Spleen (tissue), 13 donors: ENCODE measurements at places on chromosomes 3 and 15. TPM values are rescaled to one million over a fixed set of nuclear protein-coding genes. Genes with fewer than 3 reads are reported as not detected.
A peak's percentile ranks its signal among the peaks of the same experiment; 100 is the strongest.

ENTPD3 gene
- total RNA-seq: 4.4 TPM

DNA sequence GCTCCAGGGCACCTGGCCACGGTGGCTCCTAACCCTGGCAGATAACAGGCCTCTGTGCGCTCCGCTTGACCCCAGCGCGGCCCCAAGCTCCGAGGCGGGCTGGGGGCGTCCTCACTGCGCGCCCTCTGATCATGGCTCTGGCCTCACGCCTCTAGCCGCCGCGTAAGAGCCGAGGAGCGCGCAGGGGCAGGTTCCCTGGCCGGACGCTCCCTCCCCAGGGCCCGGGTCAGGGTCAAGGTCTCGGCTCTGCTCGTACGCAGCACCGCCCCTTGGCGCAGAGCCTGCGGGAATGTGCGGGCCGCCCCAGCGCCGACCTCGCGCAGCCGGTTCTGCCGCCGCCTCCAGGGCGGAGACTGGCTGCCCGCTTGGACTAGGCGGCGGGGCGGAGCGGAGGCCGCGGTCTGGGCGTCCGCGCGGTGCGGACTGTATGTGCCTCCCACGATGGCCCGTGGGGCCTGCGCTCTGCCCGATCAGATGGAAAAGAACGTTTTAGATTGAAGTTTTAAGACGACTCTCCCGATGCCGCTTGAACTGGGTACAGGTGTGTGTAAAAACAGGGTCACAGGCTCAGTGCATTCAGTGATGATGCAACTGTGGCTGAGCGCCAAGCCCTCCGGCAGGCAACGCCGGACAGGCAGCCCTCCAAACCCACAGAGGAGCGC, 40.8 kb downstream of the CHST14 start:
- peaks cover 19% of the 10 kb centered on the region for H3K4me1 ChIP-seq
- peak overlapping the region; percentile 44 for H3K27ac ChIP-seq
- peak; percentile 89 for DNase-seq
- H3K4me3 ChIP-seq: peak overlapping the region; percentile 52
- peaks cover 39% of the 10 kb centered on the region for H3K27me3 ChIP-seq
- H3K36me3 ChIP-seq: no peaks in the 10 kb centered on the region

GRCh38 chr3:56889131-56889530, 87.4 kb upstream of the ARHGEF3 start:
- H3K4me1 ChIP-seq: peaks cover 14% of the 10 kb centered on the region
- H3K27ac ChIP-seq: no peak overlapping the region
- H3K4me3 ChIP-seq: no peak overlapping the region
- no peak for DNase-seq

DTWD1 gene
- total RNA-seq: 25.5 TPM

ARHGEF26 gene
- 0.89 TPM for total RNA-seq

UROC1 gene
- total RNA-seq: not detected

TAGLN3 gene
- not detected for total RNA-seq

DNA sequence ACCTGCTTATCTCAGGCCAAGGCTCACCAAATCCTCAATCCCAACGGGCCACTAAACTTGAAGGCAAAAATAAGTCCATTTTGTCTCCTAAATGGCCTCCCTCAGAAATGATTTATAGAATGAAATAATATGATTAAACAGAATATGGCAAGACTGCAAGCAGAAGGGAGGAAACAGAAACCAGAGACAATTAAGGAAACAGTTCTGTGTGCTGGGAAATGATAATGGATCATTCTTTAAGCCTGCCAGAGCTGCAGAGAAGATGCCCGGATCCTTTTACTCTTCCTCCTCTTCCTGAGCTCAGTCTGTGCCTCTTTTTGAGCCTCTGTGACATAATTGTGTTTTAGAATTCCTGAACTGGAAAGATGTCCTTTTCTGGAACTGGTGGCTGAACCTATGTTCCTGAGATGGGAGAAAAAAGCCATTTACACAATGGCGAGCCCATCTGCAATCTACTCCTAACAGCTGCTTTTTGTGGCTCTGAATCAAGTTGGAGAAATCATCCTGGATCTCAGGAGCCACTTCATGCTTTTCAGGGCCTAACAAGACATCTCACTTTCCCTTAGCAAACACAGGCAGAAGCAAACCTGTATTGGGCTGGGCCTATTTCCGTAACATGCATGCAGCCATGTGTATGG, 2.8 kb upstream of the ABHD2 start:
- H3K27me3 ChIP-seq: no peaks in the 10 kb centered on the region
- H3K4me1 ChIP-seq: peaks cover 34% of the 10 kb centered on the region
- H3K27ac ChIP-seq: peak overlapping the region; percentile 36
- no peak for DNase-seq

DNA sequence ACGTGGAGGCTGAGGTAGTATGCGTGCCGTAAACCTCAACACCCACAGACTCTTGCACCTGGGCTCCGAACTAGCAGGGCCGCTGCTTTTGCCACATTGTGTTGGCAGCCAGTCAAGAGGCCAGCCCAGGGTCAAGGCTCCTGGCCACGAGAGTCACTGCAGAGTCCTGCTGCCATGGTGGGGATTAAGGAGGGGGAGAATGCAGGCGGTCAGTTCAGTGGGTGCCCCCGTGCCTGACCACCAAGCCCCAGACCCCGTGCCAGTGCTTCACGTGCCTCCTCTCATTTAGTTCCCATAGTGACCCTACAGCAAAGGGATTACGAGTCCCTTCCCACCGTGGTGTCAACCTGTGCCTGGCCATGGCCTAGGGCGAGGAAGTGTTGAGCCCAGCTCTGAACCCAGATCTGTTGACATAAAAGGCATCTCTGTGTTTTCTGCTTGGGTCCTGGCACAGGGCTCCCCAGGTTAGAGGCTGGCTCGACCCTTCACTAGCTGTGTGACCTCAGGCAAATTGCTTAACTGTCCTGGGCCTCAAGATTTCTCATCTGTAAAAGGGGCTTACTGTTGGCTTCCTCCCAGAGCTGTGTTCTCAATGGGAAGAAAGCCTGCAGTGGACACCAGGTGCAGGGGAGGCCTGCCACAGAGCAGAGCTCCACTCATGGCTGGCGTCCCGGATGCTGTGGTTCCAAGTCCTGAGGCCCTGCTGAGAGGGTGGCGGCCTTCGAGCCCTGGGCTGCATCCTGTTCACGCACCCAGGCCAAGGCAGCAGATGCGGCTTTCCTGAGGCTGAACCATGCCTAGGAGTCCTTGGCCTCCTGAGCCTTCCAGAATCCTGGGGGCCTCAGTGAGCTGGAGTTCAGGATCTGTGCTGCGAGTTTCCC, 32.8 kb downstream of the FBLN2 start:
- no peaks in the 10 kb centered on the region for H3K27me3 ChIP-seq
- H3K4me1 ChIP-seq: peaks cover 16% of the 10 kb centered on the region
- H3K4me3 ChIP-seq: no peak overlapping the region
- H3K36me3 ChIP-seq: no peaks in the 10 kb centered on the region
- no peak overlapping the region for H3K27ac ChIP-seq

DNA sequence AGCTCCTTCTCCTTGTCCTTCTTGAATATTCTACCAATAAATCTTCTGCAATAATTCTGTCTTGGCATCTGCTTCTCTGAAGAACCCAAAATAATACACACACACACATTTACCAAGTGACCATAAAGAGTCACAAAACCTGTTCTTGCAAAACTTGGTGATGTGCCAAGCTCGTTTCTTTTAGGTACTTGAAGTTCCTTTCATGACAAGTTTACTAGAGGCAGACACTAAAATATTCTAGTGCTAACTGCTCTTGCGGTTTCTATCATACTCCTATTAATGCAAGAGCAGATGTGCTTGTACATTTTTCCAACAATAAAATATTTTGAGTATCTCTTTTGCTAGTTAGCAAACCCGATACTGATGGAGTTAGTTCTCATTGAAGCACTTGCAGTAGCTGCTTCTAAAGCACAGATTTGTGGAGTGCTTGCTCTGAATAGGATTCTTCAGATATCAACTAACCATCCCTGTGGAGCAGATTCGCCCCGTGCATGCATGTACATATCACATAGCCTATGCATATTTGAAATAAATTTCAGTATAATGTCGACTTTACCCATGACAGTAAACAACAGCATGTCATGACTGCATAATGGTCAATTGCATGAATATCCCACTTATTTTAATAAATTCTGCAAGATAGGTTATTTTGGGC, 23.2 kb downstream of the HHLA2 start:
- H3K36me3 ChIP-seq: no peaks in the 10 kb centered on the region
- H3K4me3 ChIP-seq: no peak overlapping the region
- no peak for DNase-seq
- no peaks in the 10 kb centered on the region for H3K27me3 ChIP-seq
- no peaks in the 10 kb centered on the region for H3K4me1 ChIP-seq
- H3K27ac ChIP-seq: no peak overlapping the region

DNA sequence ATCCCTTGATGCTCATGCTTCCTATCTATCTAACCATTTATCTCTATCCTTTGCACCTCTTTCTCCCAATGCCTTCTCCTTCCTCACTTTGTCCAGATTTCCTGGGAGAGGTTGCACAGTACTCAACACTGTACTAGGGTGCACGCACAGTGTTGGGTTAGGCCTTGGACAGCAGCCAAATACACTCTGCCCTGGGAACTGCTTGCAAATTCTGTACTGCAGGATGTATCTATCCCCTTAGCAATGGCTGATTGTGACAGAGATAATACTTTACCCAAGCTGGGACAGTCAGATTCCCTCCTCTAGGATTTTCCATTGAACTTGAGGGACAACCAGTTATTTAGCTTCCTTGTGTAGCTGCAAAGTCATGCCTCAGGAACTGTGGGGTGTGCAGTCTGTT, 113.3 kb downstream of the IL20RB start:
- no peak for DNase-seq
- no peak overlapping the region for H3K27ac ChIP-seq
- H3K4me1 ChIP-seq: no peaks in the 10 kb centered on the region
- H3K4me3 ChIP-seq: no peak overlapping the region

KLHL25 gene
- 4.3 TPM for total RNA-seq

PCSK6 gene
- 344 TPM for total RNA-seq

THRB gene
- 18.3 TPM for total RNA-seq
